D721Med (cell line): ENCODE measurements at places on chromosomes 4 and X.

DNA sequence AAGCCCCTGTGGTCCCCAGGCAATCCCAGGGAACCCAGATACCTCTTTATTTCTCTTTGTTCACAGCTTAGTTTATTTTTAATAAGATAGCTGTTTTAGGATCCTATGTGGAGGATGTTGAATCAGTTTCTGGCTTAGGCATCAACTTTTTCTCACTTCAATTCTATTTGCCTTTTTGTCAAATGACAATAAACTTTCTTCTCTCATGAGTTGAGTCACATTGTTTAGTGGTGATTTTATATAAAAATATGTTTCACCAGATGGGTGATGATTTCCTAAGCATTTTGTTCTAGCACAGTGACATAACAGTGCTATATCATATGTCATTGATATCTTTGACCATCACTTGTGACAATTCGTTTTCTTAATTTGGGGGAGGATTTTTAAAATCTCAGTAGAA lies 198.1 kb upstream of the PUDP start:
- no peak for DNase-seq

- DNase-seq: no peak
Observed at GRCh38 chr4:20474119-20474518, 222.4 kb downstream of the SLIT2 start.

- no peak for DNase-seq
Observed at GRCh38 chrX:40720339-40720738, 15.0 kb downstream of the MED14 start.

- DNase-seq: no peak
Observed at GRCh38 chr4:110878413-110878812, 255.5 kb upstream of the PITX2 start.

DNA sequence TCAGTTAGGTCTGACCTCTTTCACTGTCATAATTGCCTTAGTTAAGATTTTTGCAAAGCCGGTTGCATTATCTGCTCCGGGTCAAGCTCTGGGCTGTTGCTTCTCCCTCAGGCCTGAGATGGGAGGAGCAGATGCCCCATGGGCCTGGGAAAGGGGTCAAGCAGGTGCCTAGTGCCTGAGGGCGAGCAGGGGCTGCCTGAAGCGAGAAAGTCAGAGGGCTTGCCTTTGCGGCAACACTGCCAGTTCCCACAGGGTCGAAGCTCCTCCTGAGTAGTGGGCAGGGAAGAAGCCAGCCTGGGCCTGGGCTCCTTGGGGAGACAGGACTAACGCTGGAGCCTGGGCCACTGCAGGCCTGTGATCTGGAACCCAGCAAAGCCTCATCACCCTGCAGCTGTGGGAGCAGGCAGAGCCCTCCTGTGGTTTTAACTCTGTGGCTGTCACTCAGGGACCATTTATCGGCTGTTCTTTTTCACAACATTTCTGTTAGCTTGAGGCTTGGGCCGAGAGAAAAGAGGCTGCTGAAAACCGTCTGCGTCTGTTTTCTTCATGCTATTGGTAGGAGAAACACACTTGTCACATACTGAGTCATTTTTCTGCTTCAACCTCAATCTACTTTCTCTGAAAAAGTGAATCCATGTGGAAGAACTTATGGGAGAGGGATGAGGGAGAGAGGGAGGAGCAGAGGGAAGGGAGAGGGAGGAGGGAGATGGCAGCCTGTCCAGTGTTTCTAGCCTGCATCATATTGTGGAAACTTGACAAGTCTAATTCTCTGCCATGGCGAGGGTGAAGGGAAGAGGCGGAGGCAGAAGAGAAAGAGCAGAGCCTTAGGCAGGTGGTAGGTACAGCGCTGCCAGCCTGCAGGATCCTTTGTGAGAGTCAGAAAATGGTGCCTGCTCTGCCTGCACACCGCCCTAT lies 68.4 kb downstream of the RHOH start:
- no peak for DNase-seq

DNA sequence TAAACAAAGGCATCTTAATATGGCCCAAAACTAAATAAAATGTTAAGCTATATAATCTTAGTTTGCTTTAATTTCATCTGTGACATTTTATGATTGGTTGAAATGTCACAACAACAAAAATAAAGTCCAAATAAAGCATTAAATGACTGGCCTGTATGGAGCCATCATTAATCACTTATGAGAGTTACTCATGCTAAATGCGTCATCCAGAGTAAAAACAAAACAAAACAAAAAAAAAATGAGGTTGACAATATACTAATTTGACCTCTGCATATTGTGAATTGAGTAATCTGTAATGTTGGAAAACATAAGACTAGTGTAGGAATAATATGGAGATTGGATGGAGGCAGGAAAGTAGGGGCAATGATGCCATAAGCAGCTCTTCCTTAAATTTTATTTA lies 139.7 kb downstream of the MAPK10 start:
- no peak for DNase-seq
